ENCODE measurements at places on chromosomes 16 and 17.

DNA sequence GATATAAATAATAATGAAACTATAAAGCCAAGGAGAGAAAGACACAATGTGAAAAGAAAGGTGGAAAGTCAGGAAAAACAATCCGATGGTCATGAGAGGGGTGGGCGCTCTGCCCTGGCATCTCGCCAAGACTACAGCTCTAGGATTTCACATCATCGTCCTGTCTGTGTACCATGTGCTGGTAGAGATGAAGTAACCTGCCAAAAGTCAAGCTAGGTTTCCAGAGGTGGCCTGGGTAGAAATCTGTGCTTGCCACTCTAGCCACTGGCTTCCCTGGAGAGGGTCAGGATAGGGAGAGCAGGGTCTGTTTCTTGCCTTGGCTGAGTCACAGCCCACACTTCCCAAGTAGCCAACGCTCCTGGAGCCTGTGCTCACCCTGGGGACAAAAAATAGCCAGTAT lies 31.0 kb upstream of the TRAP1 start:
- no peak for DNase-seq

DNA sequence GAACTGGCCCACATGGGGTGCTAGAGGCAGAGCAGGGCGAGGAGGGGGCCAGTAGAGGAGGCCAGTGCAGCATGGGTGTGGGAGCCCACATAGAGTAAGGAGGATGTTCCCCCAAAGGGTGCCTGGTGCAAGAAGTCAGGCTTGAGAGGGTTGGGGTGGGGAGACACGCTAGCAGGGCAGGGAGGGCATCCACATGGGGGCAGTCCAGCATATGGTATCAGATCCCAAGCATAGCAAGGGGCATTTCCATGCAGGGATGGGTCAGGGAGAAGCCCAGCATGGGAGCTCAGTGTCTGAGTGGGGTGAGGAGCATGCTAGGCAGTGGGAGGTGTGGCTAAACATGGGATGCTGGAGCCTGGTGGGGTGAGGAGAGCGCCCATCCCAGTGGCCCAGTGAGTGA lies 213.7 kb downstream of the COPRS start:
- DNase-seq = no peak

GRCh38 chr16:87744750-87745514 lies 20.9 kb downstream of the KLHDC4 start:
- DNase-seq = no peak

DNA sequence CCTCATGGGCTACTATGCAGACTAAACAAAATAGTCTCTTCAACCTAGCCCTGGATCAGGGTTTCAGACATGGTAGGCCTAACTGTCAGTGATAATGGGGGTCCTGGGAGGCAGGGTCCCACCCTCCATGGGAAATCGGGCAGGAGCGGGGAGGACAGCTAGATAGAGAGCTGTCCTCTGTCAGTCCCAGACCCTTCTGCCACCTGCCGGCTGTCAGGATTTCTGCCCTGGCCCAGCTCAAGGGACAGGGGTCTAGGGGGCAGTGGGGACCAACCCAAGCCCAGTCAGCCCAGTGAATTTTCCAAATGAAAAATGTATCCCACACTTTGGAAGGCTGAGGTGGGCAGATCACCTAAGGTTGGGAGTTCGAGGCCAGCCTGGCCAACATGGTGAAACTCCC lies 5.3 kb downstream of the CA7 start:
- DNase-seq = no peak

DNA sequence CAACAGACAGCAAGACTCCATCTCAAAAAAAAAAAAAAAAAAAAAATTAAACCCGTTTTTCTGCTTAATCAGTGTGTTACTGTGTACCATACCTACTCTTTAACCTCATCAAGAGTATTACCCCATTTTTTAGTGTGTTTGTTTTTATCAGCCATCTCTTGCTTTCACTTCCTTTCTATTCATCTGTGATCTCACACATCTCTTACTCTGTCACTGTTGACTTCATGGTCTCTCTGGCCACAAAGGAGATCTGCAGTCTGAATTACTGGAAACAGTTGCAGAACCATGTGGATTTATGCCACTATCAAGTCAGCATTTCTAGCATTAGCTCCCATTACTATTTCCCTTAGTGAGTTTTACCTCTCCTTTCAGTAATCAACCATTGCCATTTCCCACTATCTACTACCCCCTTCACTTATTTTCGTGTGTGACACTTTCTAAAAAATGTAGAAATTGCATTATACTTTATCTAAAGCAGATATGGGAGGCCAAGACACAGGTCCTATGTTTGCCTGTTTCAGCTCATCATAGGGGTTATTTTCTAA lies 20.1 kb downstream of the NDEL1 start:
- DNase-seq = no peak
